ENCODE measurements at places on chromosomes 7 and 10.
A peak's percentile ranks its signal among the peaks of the same experiment; 100 is the strongest.

- DNase-seq = peak; percentile 9
Observed at GRCh38 chr7:143345428-143345900, 17.0 kb downstream of the FAM131B start.

- DNase-seq = no peak
Observed at GRCh38 chr10:33100781-33101391, 142.9 kb upstream of the ITGB1 start.

GRCh38 chr10:1573334-1573969, 163.9 kb downstream of the ADARB2 start:
- no peak for DNase-seq

GRCh38 chr7:151779678-151780077, 97.2 kb downstream of the PRKAG2 start:
- DNase-seq = no peak

- no peak for DNase-seq
Observed at GRCh38 chr10:69404786-69405185, 11.9 kb downstream of the TACR2 start.

- no peak for DNase-seq
Observed at GRCh38 chr10:29471544-29471859, 163.3 kb downstream of the SVIL start.

DNA sequence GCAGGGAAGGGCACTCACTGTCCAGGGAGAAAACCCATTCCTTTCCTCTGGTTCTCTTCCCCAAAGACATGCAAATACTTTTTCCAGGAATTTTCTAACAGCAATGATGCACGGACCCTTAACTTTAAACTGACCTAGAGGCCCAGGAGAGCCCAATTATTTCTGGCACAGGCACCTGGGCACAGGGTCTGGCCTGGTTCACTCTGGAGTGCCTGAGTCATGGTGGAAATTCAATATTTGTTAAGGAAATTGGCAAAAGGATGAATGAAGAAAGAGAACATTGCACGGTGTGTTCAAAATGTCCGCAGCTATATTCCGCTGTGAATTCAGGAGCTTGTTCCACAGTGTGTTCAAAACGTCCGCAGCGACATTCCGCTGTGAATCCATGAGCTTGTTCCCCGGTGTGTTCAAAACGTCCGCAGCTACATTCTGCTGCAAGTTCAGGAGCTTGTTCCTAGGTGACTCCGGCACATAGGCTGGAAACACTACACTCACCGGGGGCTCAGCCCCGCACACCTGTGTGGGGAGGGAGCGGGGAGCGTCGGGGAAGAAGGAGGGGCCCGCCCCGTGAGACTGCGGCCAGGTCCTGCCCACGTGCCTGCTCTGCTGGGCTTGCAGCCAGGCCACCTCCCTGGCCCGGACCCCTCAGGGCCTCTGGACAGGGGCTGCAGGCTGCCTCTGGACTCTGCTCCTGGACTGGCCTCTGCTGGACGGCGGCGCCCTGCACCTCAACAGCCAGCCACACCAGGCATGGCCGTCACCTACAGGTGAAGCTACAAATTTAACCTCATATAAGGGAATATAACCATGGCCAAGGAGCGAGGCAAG, 72.0 kb upstream of the FAM20C start:
- no peak for DNase-seq

- peak; percentile 62 for DNase-seq
Observed at GRCh38 chr7:71173955-71174354, 42.0 kb downstream of the GALNT17 start.

GRCh38 chr10:73965890-73966768, 31.8 kb upstream of the VCL start:
- peak; percentile 62 for DNase-seq
